Stimulated activated CD4-positive, alpha-beta T cell treated with anti-CD3 and anti-CD28 coated beads, Interleukin-1b, Interleukin-23, amount 100 ng/mL, for 4 hours (primary cell): ENCODE measurements at places on chromosomes 2 and 18.

DNA sequence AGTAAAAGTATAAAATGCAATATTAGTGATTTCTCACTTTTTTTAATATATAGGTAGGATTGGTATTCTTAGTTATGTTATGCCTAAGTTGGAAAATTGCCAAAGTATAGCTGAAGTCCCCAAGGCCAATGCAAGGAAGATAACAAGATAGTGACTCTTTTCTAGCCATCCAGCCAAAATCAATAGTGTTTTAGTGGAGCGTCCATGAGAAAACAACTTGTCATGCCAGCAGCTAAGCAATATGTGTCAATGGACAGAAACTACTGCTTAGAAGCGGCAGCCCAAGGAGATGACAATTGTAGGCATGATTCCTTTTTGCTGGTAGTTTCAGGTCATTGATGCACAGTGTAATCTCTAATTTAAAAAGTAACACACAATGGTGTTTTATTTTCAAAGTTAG is 1444.6 kb downstream of the SUCLG1 start:
- no peak for DNase-seq

DNA sequence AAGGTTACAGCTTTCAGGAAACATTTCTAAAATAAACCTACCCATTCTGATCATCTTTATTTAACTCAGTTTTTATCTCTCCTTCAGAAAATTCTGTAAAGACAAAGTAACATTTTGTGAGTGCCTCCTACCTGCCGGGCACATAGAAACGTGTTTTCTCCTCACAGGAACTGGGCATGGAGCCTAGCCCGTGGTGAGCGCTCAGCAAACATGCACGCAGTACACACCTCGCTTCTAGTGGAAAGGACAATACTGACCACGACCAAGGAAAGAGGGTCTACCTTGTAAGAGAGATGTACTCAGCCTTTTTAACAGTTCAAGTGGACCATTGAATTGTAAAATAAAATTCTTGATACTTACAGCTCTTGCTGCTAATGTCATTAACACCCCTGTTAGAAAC is 24.8 kb upstream of the KIDINS220 start:
- no peak for DNase-seq

- DNase-seq = no peak
Observed at GRCh38 chr18:79723036-79723435, 43.4 kb downstream of the CTDP1 start.

GRCh38 chr2:102357937-102358336 is 2.3 kb downstream of the IL18R1 start:
- DNase-seq = no peak

- DNase-seq = no peak
Observed at GRCh38 chr2:74205596-74205995, 7.2 kb downstream of the MTHFD2 start.

- DNase-seq = no peak
Observed at GRCh38 chr2:27408601-27409320, 630 bp downstream of the PPM1G start.

DNA sequence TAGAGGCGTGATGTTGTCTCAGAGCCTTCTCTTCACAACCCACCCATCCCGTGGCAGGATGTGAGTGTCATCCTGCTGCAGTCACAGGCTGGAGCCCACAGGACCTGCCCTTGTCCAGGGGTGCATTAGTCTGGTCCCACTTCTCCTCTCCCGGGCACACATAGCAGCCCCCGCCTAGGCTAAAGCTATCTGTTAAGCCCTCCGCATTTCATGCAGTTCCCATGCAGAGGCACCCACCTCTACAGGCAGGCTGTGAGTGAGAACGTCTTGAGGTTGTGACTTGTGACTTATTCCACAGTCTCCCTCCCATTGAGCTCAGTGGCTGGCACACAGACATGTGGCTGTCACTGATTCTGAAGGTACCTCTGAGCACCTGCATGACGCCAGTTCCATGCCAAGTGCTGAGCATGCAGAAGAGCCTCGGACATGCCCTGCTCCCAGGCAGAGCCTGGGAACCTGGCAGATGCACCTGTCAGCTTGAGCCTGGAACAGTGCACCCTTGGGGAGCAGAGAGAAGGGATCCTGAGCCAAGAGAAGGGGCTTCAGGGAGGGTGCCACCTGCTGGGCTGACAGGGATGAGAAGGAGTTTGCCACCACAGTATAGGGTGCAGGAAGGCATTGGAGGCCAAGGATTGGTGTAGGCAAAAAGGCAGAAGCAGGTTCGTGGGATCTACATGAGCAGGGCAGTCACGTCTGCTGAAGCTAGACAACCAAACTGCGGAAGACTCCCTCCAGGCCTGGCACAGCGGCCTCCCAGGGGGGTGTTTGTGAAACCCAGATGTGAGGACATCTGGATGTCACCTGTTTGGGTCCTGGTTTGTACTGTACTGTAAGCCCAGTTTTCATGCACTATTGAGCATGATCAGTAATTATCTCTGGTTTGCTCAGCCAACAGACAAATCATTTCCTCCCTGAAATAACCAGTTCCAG is 213.6 kb downstream of the GLI2 start:
- no peak for DNase-seq

DNA sequence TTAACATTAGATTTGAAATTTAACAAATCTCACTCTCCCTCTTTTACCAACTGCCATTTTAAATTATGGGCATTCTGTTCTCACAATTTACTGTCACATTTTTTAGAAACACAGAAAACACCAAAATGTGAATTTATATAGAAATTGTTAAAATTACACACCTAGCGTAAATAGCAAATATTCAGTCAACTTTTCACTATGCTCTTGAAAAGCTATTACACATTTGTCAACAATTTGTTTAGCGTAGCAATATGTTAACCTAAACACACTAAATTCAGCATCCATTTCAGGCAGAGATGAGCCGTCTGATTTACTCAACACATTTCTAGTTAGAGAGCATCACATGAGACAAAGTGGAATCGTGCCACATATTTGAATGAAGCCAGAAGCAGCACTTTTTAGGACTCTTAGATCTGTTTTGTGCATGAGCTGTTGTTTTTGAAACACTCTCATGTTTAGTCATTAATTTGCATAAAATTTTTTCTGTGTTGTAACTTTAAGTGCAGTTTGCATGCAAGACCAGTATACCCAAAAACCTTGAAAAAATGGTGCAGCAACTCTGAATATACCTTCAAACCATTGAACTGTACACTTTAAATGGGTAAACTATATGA is 8.2 kb downstream of the TTC32 start:
- DNase-seq = no peak

DNA sequence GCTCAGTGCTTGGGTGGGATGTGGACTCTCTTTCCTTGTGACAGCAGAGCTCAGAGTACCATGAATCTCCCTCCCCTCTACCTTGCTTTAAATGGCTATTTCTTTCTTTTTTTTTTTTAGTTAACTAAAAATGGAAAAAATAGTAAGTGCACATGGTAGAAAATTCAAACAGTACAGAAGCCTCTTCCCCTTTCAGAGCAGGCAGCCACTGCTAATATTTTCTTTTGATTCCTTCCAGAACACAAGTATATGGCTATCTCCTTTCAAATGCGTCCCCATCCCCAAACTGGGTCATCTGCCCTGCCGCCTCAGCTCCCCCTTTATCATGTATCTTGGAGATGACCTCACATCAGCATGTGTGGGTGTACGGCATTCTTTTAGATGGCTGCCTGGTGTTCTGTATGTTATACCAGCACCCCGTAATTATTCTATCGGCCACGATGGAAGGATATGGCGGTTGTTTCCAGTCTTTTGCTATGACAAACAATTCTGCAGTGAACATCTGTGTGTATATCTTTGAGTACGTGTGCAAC is 70.5 kb upstream of the DLX2 start:
- DNase-seq = no peak

GRCh38 chr18:24003903-24004640 is 10.5 kb upstream of the TTC39C start:
- DNase-seq = no peak

GRCh38 chr2:143843686-143844085 is 676.2 kb downstream of the ZEB2 start:
- no peak for DNase-seq

DNA sequence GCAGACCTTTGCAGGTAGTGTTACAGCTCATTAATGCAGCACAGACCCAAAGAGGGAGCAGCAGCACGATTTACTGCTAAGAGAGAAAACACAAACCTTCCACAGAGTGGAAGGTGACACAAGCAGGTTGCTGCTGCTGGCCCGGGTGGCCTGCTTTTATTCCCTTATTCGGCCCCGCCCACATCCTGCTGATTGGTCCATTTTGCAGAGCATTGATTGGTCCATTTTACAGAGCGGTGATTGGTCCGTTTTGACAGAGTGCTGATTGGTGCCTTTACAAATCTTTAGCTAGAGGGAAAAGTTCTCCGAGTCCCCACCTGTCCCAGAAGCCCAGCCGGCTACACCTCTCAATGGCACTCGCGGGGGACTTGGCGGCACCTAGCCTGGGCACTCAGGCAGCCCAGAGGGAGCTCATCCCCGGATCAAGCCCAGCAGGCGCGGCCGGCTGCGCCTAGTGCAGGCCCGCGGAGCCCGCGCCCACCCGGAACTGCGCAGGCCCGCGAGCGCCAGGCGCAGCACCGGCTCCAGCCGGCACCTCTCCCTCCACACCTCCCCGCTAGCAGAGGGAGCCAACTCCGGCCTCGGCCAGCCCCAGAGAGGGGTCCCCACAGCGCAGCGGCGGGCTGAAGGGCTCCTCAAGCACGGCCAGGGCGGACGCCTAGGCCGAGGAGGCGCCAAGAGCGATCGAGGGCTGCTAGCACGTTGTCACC is 825.6 kb upstream of the HS6ST1 start:
- no peak for DNase-seq

- DNase-seq = no peak
Observed at GRCh38 chr2:238220274-238220891, 16.9 kb upstream of the ILKAP start.

DNA sequence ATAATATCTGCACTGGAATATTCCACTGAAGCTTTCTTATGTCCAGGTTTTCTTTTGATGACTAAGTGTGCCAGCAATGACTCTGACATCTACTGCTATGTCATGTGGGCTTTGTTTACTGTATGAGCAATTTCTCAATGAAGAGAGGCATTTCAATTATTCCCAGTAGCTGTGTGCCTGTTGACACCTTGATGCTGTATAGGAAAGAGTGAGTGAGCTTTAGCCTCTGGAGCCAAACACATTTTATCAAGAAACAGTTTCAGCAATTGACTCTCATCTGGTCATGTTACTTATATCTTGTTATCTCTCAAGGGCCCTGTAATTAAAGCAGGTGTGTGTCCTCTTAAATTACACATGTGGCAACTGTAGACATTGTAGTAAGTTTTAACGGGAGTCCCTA is 493.2 kb upstream of the FANCL start:
- DNase-seq = no peak

- DNase-seq = no peak
Observed at GRCh38 chr2:227370092-227370491, 9.0 kb downstream of the TM4SF20 start.

GRCh38 chr2:44075541-44075940 is 79.8 kb upstream of the LRPPRC start:
- DNase-seq = no peak

GRCh38 chr2:223262946-223263345 is 211.0 kb downstream of the KCNE4 start:
- no peak for DNase-seq

DNA sequence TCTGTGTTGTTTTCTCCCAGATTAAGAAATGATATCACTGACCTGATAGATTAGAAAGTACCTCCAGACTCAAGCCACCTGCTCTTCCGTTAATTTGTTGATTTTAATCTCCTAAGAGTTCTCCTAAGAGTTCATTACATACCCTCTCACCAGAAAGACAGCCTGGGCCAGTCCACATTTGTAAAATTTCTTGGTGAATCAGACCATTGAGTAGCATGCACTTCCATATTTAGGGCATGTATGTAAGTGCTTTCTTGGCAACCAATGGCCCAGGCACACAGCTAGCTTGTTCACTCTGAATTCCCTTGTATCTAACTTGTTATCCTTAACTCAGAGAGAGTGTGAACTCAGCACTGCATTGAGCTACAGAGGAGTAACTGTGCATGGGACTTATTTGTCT is 158.1 kb upstream of the ACAA2 start:
- no peak for DNase-seq

DNA sequence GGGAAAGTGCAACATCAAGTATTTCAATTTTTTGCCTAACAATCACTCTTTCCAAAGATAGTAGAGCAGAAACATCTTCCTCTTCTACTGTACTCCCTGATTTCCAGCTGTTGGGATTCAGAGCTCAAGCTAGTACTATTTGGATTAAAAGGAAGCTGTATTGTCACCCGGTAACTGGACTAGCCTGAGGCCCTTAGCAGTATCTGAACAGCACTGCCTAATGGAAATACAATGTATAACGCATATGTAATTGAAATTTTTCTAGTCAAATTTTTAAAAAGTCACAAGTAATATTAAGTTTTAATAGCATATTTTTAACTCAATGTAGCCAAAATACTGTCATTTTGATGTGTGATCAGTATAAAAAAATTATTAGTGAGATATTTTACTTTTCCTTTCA is 86.2 kb downstream of the COX7A2L start:
- DNase-seq = no peak

DNA sequence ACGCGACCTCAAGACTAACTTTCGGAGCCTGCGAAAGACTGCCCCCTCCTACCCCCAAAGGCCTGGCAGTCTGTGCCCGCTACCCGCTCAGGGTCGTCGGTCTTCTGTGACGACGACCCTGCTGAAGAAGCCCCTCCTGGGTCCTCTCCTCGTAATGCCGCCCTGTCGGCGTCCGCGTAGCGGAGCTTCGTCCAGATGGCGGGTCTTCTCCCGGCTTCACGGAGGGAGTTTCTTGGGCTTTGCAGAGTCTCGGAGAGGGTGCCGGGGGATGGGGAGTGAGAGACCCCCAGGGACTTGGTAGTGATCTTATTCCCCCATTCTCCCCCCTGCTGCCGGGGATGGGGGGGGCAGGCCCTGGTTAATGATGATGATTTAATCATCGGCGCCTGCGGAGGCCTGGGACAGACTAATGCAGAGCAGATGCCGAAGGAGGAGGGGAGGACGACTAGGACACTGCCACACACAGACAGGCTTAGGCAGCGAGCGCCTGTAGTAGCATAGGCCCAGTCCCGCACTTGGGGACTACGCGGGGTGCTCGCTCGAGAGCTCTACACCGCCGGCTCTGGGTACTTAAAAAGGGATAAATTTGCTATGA is 528 bp upstream of the PCGF1 start:
- no peak for DNase-seq

DNA sequence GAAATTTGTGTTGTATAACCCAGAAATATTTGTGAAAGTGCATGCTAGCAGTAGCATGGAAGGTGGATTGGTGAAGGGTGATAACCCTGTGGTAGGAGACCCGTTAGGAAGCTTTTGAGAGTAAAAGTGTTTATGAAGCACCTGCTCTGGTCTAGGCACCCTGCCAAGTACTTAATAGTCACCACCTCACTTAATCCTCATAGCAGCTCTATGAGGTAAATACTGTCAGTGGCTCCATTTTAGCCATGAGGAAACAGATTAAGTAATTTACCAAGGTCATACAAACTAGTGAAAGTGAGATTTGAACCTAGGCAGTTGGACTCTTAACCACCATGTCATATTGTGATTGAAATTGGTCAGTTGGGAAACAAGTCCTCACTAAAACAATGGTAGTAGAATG is 66.8 kb downstream of the TET3 start:
- no peak for DNase-seq

GRCh38 chr2:213861638-213862037 is 549.2 kb upstream of the VWC2L start:
- no peak for DNase-seq

GRCh38 chr2:96873651-96874096 is 3.8 kb upstream of the SEMA4C start:
- DNase-seq = no peak
